ENCODE measurements at places on chromosomes 6 and 20.

DNA sequence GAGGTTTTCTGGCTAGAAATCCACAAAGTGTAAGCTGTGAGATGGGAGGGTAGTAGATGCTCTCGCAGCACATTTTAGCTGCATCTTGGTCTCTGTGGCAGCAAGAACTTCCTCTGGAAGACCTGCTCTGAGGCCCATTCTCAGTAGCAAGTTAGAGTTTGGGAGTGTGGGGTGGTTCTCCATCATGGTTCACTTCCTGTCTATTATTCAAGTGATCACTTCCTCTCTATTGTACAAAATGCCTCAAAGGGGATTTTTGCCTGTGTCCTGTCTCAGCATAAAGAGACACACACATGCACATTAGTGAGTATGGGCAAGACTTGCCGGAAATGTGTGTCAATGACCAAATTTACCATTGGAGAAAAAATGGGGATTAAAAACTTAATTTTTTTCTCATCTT is 42.5 kb downstream of the LYRM2 start:
- DNase-seq = no peak

GRCh38 chr6:154229786-154230185 is 126.8 kb downstream of the IPCEF1 start:
- DNase-seq = peak; percentile 10

GRCh38 chr6:166417285-166417691 is 34.5 kb upstream of the MPC1 start:
- DNase-seq = peak; percentile 58

DNA sequence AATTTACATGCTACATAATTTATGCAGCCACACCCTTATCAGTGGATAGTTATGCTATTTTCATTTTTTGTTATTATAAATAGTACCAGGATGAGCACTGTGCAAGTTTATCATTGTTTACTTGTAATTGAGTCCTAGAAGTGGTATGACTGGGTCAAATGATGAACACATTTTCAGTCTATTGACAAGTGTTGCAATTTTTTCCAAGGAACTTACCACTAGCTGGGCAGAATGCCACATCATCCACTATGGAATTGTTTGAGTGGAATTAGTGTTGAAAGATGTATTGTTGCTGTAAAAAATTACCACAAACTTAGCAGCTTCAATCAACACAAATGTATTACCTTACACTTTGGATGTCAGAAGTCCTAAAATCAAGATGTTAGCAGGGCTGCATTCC is 38.1 kb upstream of the OPN5 start:
- DNase-seq = no peak

DNA sequence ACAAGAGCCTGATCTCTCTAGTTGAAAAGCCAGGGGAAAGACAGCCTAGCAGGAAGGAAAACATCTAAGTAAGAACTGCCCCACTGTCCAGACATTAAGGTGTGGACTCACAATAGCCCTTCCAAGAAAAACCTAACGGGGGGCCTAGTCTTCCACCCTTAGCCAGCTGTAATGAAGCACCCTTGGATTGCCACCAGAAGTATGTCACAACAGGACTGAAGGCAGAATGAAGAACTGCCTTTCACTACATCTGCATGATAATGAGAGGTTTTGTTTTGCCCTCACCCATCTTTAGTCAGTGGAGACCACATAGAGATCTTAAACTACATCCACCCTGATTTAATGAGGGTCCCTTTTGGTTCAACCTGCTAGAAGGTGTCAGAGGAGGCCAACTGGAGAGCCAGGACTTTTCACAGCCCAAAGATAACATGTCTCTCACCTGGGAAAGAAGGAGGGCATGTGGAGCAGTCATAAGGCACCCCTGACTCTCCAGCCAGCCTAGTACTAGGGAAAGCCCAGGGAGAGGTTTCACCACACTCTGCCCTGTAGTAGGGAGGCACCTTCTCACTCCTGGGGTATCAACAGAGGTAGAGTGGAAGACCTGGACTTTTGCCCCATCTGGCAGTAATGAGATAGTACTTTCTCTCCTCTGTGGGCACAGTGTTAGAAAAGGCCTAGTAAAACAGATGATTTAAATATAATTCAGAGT is 1017.4 kb upstream of the MANEA start:
- DNase-seq = no peak

GRCh38 chr20:37522260-37523011 is 1.4 kb downstream of the NNAT start:
- no peak for DNase-seq

- no peak for DNase-seq
These were observed 224.7 kb downstream of the NRN1 start for GRCh38 chr6:5781966-5782556.

GRCh38 chr6:167415441-167415961 is 90.6 kb downstream of the TTLL2 start:
- DNase-seq = no peak

DNA sequence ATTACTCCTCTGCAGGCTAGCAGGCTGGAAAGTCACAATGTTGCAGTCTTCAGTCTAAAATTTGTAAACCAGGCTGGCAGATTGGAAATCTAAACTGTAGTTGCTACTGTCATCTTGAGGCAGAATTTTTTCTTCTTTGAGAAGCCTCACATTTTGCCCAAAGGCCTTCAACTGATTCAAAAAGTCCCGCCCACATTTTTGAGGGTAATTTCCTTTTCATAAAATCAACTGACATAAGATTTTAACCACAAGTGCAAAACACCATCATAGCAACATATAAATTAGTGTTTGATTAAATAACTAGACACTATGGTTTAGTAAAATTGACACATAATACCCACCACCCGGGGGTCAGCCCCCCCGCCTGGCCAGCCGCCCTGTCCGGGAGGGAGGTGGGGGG is 28.4 kb downstream of the HLA-C start:
- no peak for DNase-seq

- DNase-seq = no peak
These were observed 89.0 kb upstream of the FAM8A1 start for GRCh38 chr6:17511084-17511483.

DNA sequence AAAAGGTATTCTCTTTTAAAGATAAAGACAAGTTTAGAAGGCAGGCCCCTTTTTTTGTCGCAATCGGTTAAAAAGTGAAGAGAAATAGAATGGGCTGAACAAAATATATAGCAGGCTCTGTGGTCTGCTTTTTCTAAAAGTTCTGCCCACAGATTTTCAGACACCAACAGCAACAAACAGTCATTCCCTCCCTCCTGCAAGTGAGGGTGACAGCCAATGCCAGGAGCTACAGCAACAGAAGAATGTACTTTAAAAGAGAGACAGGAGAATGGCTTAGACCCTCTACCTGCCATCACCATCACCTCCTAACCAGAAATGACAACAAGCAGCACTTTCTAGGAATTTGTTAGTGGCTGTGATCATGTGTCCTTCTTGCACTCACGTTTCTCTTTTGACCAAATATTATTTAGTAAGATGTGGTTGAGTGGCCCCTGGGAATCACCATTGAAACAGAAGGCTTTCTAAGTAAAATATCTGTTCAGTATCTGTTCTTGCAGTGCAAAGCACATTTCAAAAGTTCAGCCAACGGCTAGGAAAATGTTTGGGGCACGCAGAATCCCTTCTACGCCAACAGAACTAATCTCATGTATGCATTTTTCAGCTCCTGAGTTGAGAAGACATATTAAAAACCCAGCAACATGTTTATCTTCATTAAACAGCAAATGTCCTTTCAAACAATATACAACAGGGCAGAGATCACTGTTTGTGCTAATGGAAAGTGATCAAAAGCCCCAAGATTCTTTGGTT is 248.5 kb downstream of the ATXN1 start:
- DNase-seq = no peak

- DNase-seq = no peak
These were observed 580.3 kb upstream of the GJE1 start for GRCh38 chr6:141552463-141552862.

DNA sequence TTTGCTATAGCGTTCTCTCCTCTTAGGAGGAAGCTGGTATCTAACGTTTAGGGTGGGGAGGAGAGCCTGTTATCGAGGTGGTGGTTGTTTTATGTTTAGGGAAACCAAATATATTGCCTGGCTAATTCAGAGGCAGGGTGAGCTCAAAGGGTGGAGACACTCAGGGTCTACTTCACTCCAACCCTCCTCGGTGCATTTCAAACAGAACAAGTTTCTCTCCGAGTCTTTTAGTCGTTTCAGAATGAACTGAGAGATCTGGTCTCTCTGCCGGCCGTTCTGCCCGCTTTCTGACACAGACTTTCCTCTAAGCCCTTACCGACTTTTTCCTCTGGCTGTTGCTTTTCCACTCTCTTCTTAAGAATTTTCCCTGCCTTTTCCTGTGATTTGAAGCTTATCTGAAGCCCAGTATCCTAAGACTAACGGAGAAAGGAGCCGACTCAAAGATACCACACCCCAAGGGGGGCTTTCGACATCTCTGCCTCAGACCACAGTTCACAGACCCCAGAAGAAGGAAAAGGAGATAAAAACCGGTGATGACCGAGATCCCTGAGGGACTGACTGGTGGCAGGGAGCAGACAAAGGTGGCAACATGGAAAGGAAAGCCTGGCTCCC is 865 bp downstream of the STK38 start:
- peak; percentile 4 for DNase-seq

DNA sequence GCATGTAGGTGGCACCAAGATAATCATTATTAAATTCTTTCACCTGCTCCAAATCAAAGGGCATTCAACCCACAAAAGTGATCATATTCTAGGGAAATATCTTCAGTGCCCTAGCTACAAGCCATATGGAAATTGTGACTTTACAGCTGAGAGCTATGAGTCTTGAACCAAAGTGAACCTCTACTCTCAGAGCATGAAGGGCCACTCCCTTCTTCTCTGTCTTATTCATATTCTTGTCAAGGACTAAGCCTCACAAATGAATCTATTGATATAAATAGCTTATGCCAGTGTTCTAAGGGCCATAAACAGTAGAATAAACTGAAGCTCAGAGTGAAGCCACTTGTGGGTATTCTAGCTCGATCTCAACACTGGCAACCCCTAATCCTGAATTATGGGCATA is 29.6 kb downstream of the SPINT4 start:
- no peak for DNase-seq

- no peak for DNase-seq
These were observed 139.4 kb downstream of the ID4 start for GRCh38 chr6:19976411-19977129.

- DNase-seq = no peak
These were observed 164.3 kb upstream of the RIN2 start for GRCh38 chr20:19593762-19594161.

DNA sequence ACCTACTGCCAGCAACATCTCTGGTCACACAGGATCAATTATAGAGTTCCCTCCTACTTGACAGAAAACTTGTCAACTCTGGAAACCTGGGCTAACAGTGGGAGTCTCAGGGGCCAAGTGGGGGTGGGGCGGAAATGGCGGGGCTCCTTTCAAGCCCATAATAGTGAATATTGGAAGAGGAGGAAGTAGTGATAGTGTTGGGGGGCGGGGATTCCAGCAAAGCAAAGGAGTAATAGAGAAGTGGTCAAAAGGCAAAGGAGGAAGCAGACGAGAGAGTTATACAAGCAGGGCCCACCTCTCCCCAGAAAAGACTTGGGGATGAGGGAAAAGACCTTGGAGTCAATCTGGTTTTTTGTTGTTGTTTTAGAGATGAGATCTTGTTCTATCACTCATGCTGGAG is 2.1 kb downstream of the DEF6 start:
- DNase-seq = no peak

DNA sequence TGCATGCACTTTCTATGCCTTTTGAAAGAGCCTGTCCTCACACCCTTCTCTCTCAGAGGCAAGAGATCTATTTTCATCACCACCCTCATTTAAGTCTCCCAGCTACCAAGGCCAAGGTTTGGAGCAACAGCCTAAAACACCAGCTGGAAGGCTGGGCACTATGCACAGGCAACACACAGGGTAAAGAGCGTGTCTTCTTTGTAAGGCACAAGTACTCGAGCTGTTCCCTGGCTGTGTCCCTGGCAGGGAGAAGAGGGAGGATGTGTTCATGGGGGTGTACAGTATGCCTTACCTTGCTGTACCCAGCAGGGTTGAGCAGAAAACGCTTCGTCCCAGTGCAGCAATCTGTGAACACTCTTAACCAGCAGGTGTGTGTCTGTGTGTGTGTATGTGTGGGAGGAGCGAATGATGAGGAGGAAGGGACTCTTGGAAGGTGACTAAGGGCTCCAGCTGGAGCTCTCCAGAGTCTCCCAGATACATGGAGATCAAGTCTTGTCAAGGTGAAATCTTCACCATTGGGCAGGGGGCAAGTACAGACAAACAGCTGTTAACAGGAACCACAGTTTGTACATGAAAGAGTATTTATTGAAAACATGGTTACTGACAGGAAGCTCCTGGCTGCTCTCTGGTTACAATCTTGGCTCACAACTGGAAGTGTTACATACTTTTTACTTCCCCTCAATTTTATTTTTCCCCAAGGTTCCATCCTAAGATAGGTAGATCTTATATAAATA is 40.8 kb downstream of the ELMO2 start:
- no peak for DNase-seq

DNA sequence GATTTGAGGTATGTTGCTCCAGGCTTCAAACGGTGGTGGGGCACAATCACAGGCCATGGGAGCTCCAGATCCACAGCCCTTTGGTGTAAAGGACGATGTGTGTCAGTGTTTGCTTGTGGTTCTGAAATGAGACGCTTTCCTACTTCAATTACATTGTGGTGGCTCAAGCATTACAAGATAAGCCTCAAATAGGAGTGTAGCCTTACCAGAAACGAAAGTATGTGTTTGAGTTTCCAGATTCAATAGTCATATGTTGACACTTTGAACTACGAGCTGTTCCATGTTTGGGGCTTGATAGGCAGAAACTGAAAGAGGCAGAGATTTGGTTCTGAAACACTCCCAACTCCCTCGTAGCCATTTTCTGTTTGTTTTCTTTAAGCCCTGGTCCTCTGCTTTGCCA is 187.1 kb downstream of the MYLK4 start:
- DNase-seq = no peak

DNA sequence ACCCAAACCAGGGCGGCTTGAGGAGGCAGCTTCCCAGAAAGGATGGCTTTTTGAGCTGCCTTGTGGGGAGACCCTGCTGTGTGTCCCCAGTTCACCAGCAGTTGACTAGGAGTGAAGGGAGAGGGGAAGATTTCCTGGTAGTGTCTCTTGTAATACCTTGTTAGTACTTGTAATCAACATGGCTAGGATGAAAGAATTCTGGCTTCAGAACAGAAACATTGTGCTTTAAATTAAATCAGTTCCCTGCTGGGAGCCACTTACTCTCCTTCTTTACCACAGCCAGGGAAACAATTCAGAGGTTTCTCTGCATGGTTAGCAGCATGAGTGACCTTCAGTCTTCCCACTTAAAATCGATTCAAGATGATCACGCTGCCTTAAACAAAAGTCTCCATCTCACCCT is 525.4 kb upstream of the ID4 start:
- DNase-seq = no peak

- no peak for DNase-seq
These were observed 175.4 kb downstream of the UTRN start for GRCh38 chr6:144460327-144461095.

- no peak for DNase-seq
These were observed 21.4 kb upstream of the TRAM2 start for GRCh38 chr6:52598123-52598823.

GRCh38 chr6:150394053-150394898 is 25.5 kb downstream of the IYD start:
- DNase-seq = no peak

GRCh38 chr20:36573798-36574365 is 485 bp downstream of the TGIF2 start:
- DNase-seq = no peak

Data from activated effector memory CD4-positive, alpha-beta T cell treated with Interleukin-2 at 50 U/mL for 16 hours (primary cell).